ENCODE measurements at places on chromosomes 2 and 18.

DNA sequence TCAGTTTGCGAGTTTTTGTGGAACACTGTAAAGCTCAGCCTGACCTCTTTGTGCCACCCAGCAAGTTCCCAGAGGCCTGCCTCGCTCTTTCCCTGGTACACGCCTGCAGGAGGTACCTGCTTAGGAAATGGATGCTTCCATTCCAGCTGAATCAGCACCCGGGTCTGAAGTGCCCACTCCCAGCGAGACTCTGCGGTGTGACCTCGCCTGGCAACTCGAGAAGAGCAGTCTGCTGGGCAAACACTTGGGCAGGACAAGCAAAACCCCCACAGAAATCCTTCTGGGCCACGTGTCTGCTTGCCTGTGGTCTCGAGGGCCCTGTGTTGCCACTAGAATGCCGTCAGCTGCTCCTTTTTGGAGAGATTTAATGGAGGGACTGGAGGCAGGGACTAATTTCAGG is 127.6 kb downstream of the MAPK4 start:
- DNase-seq = no peak

GRCh38 chr2:233227346-233227978 is 24.0 kb upstream of the ATG16L1 start:
- no peak for DNase-seq

- DNase-seq = no peak
Observed at GRCh38 chr2:215839816-215840215, 173.5 kb downstream of the MREG start.

DNA sequence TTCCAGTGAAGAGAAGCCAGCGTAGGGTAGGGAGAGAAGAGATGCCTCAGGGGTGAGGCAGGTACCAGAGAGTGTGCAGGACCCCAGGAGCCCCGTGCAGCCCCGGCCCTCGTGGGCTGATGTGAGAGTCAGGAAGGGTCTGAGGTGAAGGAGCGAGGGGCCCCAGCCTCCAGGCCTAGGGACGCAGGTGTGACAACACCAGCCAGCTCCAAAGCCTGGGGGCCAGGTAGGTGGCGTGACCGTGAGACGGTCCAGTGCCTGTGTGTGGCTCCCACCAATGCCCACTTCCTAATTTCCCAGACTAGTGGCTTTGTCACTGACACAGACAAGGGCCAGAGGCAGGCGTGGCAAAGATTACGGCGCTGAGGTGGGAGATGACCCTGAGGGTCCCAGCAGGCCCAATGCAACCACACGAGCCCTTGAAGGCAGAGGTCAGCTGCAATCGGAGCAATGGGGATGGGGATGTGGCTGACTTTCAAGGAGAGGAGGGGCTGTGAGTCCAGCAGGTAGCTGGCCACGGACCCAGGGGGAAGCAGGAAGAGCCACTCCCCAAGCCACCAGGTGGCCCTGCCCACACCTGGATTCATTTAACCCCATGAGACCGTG is 86.0 kb upstream of the SNTG2 start:
- DNase-seq = no peak

GRCh38 chr2:215411941-215412743 is 23.7 kb downstream of the FN1 start:
- DNase-seq = no peak

DNA sequence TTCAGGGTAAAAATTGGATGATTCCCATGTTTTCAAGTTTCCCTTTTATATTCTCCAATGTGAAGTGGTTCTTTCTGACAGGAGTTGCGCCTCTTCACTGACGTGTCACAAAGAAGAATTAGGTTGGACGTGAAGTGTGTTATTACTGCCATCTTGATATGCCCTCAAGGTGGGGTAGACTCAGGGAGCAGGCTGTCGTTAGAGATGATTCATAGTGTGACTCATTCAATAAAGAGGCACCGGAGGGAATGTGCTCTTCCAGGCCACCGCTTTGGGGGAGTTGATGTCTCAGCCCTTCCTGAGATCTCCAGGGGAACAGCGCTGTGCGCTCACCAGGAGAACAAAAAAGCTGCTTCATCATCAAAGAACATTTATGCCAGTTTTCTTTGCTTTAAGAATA is 3.6 kb upstream of the DGKD start:
- DNase-seq = no peak

- DNase-seq = no peak
Observed at GRCh38 chr2:10790228-10790973, 22.2 kb downstream of the PDIA6 start.

- no peak for DNase-seq
Observed at GRCh38 chr2:45006041-45006941, 3.0 kb downstream of the SIX2 start.

DNA sequence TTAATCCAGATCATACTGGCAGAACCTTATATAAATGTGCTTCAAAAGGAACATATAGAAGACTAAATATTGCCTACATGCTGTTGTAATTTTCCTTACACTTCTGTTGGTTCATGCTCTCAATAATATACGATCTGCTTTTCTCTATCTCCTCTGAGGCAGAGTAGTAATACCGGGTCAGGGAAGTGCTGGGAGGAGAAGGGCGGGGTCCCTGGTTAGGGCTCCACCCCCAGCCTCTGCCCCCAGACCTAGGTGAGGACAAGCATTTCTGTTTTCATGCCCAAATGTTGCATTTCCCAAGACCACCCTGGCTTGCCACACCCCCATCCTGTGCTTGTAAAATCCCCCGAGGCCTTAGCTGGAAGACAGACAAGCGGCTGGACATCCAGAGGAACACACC is 55.3 kb downstream of the PLA2R1 start:
- DNase-seq = no peak

DNA sequence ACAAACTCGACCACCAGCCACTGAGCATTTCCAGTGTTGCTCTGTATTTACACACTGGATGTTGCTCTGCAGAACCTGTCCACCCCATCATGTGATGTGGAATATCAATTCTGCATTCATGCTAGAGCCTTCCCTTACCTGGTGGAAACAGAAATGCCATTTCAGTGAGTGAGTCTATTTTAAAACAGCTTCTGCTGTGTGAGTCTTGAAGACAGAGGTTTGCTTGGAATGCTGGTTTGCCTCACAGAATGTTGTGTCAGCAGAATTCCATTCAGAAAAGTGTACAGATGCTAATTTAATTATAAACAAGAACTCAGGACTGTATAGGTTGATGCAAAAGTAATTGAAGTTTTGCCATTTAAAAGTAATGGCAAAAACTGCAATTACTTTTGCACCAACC is 118.3 kb downstream of the MAP3K20 start:
- no peak for DNase-seq

DNA sequence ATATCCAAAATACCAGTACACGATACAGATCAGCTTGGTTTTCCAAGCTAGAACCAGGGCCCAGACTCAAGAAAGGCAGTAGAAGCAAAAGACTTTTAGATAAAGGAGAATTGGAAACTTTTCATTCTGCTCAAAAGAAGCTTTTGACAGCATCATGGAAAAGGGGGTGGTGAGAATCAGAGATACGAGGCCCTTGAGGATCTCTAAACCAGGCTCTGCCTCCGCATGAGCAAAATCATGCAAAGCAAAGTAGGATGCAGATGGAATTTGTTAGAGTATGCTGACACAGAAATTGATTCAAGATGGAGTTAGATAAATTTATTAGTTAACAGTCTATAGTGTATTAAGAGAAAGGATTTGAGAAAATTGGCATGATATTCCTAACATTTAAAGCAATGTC is 39.8 kb downstream of the FAM98A start:
- DNase-seq = no peak

DNA sequence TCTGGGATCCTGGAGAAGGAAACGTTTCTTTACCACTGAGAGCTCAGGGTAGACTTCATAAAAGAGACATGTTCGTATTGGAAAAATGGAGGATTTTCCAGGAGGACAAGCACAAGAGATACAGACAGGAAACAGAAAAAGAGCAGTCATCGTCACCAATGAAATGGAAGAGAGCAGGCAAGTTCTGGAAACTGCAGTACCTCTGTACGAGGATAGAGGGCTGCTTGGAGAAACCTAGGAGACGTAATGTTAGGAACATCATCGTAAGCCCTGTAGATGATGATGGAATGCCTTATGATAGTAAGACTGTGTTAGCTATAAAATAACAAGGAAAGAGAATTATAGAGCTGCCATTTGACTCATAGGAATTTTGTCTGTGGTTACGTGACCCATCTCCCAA is 121.1 kb upstream of the KLHL14 start:
- no peak for DNase-seq

DNA sequence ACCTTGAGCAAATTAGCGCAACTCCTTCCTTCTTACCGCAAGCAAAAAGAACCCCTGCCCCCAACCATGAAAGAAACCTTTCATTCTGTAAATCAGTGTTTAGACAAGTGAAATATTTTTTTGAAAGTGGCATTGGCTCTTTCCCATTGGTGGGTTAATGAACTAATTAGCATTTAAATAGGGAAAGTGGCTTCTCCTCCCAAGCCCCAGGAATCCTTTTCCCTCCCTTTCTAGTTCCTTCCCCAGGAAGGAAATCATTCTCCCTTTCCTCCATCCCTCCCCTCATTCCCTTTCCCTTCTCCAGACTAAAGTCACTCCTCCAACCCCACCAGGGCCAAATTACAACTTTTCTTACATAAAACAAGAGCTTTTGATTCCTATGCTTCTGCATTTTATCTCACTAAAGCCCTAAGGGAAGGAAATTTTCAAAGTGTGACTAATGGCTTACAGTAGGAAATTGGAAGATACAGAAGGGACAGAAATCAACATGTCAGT is 22.9 kb upstream of the TYMS start:
- DNase-seq = no peak

GRCh38 chr2:205752924-205753323 is 70.6 kb downstream of the NRP2 start:
- DNase-seq = no peak

DNA sequence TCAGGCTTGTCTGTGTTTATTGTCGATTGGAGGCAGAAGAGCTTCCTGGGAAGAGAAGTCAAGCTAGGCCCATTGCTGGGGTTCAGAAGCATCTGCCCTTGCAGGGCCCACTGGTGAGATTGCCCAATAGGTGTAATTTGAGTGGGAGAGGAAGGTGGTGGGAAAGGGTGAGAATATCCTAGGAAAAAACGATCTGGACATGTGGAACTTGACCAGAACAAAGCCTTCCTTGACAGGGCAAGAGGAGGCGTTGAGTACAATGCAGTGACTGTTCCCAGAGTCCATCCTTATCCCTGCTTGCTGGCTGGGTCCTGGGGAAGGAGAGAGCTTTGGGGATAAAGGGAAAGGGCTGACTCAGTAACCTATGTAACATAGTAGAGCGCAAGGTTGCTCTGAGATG is 27.1 kb downstream of the NABP1 start:
- DNase-seq = no peak

GRCh38 chr2:75324861-75325284 is 125.6 kb upstream of the TACR1 start:
- DNase-seq = no peak

DNA sequence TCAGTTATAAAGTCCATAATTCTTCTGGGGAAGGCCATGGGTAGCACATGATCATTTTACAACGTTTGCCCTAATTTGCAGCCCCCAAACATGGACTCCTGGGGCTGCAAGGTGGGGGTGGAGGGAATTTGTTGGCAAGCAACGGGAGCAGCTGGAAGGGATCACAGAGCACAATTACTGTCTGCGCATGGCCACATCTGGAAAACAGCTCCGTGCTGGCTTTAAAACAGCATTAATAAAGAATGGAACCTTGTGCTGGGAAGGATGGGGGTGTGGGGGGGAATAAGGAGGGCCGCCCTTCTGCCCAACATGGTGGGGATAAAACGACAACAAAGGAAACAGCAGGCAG is 60.9 kb upstream of the SLC14A2 start:
- DNase-seq = no peak

DNA sequence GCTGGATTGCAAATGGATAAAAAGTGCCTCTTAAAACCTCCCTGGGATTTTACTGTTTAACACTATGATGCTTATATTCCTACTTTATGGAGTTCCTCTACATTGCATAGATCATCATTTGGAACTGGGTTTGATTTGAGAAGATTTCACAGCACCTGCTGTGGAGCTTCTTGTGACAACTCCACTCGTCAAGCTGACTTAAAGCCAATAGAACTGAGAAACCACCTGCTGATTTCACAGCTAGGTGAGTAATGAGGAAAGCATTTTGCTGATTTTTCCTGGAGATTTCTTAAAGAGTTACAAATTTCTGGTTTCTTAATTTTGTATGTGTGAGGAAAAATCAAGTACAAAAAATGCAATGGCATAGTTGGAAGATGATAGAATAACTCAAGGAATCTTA is 739.1 kb upstream of the LRRTM1 start:
- no peak for DNase-seq

DNA sequence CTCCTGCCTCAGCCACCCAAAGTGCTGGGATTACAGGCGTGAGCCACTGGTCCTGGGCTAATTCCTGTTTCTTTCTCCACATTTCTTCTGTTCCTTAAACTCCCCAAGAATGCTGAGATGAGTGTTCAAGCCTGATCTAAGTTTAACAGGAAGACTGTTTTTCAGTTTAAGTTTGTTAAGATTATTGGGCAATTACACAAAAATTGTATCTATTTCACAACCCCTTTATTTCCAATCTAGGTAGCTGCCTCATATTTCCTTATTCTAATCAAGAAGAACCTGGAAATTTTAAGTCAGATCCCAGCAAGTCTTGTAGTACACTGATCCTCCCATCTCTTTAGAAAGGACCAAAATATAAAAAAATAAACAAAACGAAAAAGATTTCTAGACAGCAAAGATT is 11.7 kb downstream of the SFT2D3 start:
- DNase-seq = no peak

DNA sequence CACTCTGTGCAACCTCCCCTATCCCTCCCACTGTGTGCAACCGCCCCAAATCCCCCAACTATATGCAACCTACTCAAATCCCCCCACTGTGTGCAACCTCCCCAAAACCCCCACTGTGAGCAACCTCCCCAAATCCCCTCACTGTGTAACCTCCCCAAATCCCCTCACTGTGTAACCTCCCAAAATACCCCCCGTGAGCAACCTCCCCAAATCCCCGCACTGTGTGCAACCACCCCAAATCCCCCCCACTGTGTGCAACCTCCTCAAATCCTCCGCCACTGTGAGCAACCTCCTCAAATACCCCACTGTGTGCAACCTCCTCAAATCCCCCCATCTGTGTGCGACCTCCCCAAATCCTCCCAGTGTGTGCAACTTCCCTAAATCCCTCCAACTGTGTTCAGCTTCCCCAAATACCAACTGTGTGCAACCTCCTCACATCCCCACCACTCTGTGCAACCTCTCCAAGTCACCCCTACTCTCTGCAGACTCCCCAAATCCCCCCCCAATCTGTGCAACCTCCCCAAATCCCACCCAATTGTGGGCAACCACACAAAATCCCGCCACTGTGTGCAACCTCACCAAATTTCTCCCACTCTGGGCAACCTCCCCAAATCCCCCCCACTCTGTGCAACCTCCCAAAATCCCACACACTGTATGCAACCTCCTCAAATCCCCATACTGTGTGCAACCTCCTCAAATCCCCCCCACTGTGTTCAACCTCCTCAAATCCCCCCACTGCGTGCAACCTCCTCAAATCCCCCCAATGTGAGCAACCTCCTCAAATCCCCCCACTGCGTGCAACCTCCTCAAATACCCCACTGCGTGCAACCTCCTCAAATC is 114.1 kb downstream of the TPO start:
- no peak for DNase-seq

GRCh38 chr2:16437189-16437588 is 228.4 kb downstream of the CYRIA start:
- no peak for DNase-seq

- DNase-seq = no peak
Observed at GRCh38 chr2:45541450-45541849, 69.6 kb downstream of the SRBD1 start.

- DNase-seq = no peak
Observed at GRCh38 chr2:192029089-192029488, 165.6 kb downstream of the TMEFF2 start.

GRCh38 chr2:11389551-11390398 is 45.3 kb upstream of the ROCK2 start:
- no peak for DNase-seq

Measured in effector memory CD4-positive, alpha-beta T cell (primary cell).